ENCODE measurements at places on chromosomes 12 and 14. TPM values are rescaled to one million over a fixed set of nuclear protein-coding genes. Genes with fewer than 3 reads are reported as not detected.

Gene GLI1
- total RNA-seq: 0.54 TPM

Gene SLC25A47
- total RNA-seq: not detected

- DNase-seq: peak; percentile 35
Measured at GRCh38 chr12:15274561-15274967, 47.7 kb upstream of the PTPRO start.

- DNase-seq: no peak
Measured at GRCh38 chr12:9361879-9362326, 153.7 kb upstream of the PZP start.

DNA sequence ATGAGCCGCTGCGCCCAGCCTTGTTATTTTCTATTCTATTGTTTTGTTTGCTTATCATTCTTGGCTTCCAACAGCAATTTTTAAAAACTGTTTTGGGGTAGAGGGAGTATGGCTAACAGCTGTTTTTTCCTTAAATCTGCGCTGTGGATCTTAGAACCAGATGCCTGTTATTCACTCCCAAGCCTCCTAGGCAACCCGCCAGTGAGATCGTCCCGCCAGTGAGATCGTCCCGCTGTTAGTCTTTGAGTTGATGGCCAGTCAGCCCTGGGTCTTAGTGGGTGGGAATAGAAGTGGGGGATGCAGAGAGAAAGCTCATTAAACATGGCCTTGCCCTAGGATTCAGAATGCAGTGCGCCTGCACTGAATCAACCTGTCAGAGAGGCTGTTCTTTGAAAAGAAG, 67.3 kb upstream of the BICD1 start:
- no peak for DNase-seq

Data from Calu3 (cell line).